Mesenchymal stem cell (in vitro differentiated cells and primary cell): ENCODE measurements at places on chromosomes 11 and 22.

GRCh38 chr22:29700900-29701154, 19.0 kb upstream of the CABP7 start:
- H3K4me3 ChIP-seq: no peak overlapping the region
- DNase-seq: no peak
- H3K36me3 ChIP-seq: peaks cover 30% of the 10 kb centered on the region
- peak overlapping the region; percentile 0 for H3K27ac ChIP-seq
- H3K4me1 ChIP-seq: peaks cover 51% of the 10 kb centered on the region

GRCh38 chr11:30174265-30175020, 56.4 kb upstream of the FSHB start:
- H3K36me3 ChIP-seq: no peaks in the 10 kb centered on the region
- no peaks in the 10 kb centered on the region for H3K4me1 ChIP-seq
- H3K4me3 ChIP-seq: no peak overlapping the region
- H3K27me3 ChIP-seq: no peaks in the 10 kb centered on the region

GRCh38 chr22:49008682-49009235, 818.9 kb downstream of the BRD1 start:
- H3K27ac ChIP-seq: no peak overlapping the region
- H3K4me1 ChIP-seq: no peaks in the 10 kb centered on the region
- DNase-seq: no peak
- no peak overlapping the region for H3K4me3 ChIP-seq
- H3K36me3 ChIP-seq: no peaks in the 10 kb centered on the region
- no peaks in the 10 kb centered on the region for H3K27me3 ChIP-seq

DNA sequence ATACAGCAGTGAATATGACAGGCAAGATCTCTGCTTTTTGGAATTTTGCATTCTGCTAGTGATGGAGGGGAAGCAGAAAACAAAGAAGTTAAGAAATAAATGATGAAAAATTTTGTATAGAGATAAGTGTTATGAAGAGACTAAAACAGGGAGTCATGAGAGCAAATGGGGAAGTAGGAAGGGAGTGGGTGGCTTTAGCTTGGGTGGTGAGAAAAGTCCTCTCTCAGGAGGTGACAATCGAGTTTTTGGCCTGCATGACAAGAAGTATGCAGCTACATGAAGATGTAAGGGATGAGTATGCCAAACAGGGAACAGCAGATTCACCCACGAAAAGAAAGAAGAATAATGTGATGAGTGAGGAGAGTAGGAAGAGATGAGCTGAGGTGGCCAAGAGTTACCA, 80.7 kb upstream of the MPPED2 start:
- no peaks in the 10 kb centered on the region for H3K36me3 ChIP-seq
- no peak overlapping the region for H3K27ac ChIP-seq

GRCh38 chr11:46738887-46739286, 19.9 kb downstream of the F2 start:
- no peak overlapping the region for H3K4me3 ChIP-seq
- H3K27ac ChIP-seq: no peak overlapping the region
- DNase-seq: no peak
- H3K27me3 ChIP-seq: no peaks in the 10 kb centered on the region

- peak overlapping the region; percentile 47 for H3K4me3 ChIP-seq
- peak overlapping the region; percentile 88 for H3K27ac ChIP-seq
- peaks cover 49% of the 10 kb centered on the region for H3K4me1 ChIP-seq
- DNase-seq: peak; percentile 90
These were observed 27.3 kb downstream of the ARHGEF17 start for GRCh38 chr11:73335204-73335923.

DNA sequence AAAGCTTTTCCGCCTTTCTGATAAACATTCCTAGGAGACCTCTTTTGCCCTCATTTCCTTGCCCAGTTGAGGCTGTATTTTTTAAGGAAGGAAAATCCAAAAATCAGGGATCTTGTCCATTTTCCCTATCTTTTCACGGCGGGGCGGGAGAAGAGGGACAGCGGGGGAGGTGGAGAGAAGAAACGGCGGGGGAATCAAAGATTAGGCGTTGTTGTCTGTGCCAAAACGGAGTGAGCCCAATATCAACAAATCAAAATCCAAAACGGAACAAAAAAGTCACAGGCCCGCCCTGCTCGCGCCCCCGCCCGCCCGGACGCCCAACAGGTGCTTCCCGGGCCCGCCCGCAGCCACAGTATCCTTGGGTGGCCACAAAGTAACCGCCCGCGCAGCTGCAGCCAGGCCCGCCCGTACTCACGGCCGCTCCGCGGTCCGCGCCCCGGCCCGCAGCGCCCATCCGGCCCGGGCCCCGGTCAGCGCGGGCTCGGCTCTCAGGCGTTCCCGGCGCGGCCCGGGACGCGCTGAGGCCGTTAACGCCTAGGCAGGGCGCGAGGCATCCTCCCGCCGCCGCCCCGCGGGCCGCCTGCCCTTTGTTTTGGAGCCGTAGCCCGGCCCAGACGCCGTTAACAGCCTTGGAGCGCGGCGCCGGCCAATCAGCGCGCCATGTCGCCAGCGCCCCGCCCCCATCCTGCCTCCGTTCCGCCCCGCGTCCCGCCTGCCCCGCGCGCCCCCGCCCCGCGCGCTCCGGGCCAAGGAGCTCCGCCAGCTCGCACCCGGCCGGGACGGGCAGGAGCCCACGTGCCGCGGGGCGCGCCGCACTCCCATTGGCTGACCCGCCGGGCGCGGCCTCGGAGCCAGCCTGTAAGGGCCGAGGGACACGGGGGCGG, at the start of gene YPEL1:
YPEL1 (minus strand) TSS at position 595 of the 884 bp plus-strand sequence. CDS start 25,050 bp downstream, outside the sequence.
- no peaks in the 10 kb centered on the region for H3K36me3 ChIP-seq
- no peak within 1 kb of the TSS for H3K27ac ChIP-seq
- H3K27me3 ChIP-seq: peaks cover 36% of the 10 kb centered on the region
- H3K4me3 ChIP-seq: peak within 1 kb of the TSS; percentile 77
- H3K4me1 ChIP-seq: peaks cover 10% of the 10 kb centered on the region

DNA sequence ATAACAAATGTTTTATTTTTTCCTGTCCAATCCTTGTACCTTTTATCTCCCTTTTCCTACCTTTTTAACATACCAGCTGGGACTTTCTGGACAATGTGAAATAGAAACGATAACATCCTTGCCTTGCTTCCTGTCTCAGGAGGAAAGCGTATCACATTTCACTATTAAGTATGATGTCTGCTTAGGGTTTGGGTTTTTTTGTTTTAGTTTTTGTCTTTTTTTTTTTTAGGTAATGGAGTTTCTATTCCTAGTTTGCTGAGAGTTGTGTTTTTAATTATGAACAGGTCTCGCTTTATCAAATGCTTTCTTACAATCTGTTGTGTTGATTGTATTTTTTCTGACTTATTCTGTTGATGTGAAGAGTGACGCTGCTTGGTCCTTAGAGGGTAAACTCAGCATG, 64.2 kb upstream of the KCNQ1OT1 start:
- no peak overlapping the region for H3K4me3 ChIP-seq
- H3K27me3 ChIP-seq: no peaks in the 10 kb centered on the region
- no peak overlapping the region for H3K27ac ChIP-seq
- DNase-seq: no peak

DNA sequence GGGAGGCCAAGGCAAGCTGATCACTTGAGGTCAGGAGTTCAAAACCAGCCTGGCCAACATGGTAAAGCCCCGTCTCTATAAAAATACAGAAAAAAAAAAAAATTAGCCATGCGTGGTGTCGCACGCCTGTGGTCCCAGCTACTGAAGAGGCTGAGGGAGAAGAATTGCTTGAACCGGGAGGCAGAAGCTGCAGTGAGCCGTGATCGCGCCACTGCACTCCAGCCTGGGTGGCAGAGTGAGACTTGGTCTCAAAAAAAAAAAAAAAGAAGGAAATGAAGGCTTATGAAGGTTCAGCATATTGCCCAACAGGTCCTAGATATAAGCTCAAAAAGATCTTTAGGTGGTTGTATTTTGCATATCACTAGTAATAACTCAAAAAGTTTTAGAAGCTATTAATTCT, 10.2 kb downstream of the ATL3 start:
- peaks cover 32% of the 10 kb centered on the region for H3K36me3 ChIP-seq
- no peak overlapping the region for H3K4me3 ChIP-seq
- no peak overlapping the region for H3K27ac ChIP-seq
- DNase-seq: no peak
- no peaks in the 10 kb centered on the region for H3K27me3 ChIP-seq

- H3K4me1 ChIP-seq: peaks cover 8% of the 10 kb centered on the region
- no peak overlapping the region for H3K4me3 ChIP-seq
- H3K27ac ChIP-seq: no peak overlapping the region
- no peaks in the 10 kb centered on the region for H3K27me3 ChIP-seq
- no peaks in the 10 kb centered on the region for H3K36me3 ChIP-seq
These were observed 5.8 kb upstream of the MIEF1 start for GRCh38 chr22:39496131-39496838.

DNA sequence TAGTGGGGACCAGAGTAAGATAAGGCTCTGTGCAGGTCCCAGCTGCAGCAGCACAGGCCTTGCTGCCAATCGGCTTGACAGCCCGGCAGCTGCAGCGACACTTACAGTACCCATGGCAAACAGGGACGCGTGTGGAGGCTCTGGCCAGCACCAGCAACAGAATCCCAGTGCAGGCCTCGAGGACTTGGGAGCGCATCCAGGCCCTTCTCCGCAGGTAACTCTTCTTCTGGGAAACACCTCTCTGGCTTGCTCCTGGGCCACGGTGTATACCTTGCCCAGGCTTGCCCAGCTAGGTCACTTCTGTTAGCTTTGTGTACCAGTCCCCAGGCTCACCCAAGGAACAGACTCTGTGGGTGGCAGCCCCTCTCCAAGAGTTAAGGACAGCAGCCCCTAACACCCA, 126.7 kb downstream of the CTTN start:
- no peak for DNase-seq
- no peak overlapping the region for H3K27ac ChIP-seq
- H3K4me1 ChIP-seq: peaks cover 32% of the 10 kb centered on the region
- H3K36me3 ChIP-seq: no peaks in the 10 kb centered on the region
- no peak overlapping the region for H3K4me3 ChIP-seq

- H3K36me3 ChIP-seq: no peaks in the 10 kb centered on the region
- no peaks in the 10 kb centered on the region for H3K27me3 ChIP-seq
- H3K27ac ChIP-seq: no peak overlapping the region
- H3K4me3 ChIP-seq: no peak overlapping the region
These were observed 1714.1 kb downstream of the LRRC4C start for GRCh38 chr11:39745401-39745800.

GRCh38 chr11:9210922-9211320, 54.2 kb downstream of the DENND5A start:
- peak; percentile 52 for DNase-seq
- peaks cover 7% of the 10 kb centered on the region for H3K36me3 ChIP-seq
- no peaks in the 10 kb centered on the region for H3K27me3 ChIP-seq

DNA sequence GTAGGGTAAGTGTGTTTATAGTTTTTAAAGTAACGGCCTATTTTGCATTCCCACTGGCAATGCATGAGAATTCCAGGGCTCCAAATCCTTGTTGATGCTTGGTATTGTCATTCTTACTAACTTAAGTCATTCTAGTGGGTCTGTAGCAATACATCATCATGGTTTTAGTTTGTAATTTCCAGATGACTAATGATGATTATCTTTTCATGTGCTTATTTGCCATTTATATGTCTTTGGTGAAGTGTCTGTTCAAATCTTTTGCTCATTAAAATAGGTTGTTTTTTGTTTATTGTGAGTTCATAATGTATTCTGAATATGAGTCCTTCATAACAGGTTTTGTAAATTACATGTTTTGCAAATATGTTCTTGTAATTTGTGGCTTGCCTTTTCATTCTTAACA, 31.2 kb downstream of the MTMR3 start:
- peaks cover 18% of the 10 kb centered on the region for H3K4me1 ChIP-seq
- H3K4me3 ChIP-seq: no peak overlapping the region
- no peaks in the 10 kb centered on the region for H3K36me3 ChIP-seq
- peak overlapping the region; percentile 82 for H3K27ac ChIP-seq
- DNase-seq: peak; percentile 87

DNA sequence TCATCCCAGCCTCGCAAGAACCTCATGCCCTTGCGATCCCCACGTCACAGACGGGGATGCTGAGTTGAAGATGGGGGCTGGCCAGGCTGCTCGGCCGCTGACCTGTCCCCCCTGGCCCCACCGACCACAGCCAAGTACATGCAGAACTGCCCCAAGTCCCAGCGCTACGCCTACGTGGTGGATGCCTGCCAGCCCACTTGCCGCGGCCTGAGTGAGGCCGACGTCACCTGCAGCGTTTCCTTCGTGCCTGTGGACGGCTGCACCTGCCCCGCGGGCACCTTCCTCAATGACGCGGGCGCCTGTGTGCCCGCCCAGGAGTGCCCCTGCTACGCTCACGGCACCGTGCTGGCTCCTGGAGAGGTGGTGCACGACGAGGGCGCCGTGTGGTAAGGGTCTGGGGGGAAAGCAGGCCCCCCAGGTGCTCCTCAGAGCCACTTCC, 10.0 kb downstream of the MUC5B start:
- no peaks in the 10 kb centered on the region for H3K27me3 ChIP-seq
- no peak overlapping the region for H3K27ac ChIP-seq
- no peak overlapping the region for H3K4me3 ChIP-seq
- H3K36me3 ChIP-seq: no peaks in the 10 kb centered on the region
- H3K4me1 ChIP-seq: no peaks in the 10 kb centered on the region
- DNase-seq: no peak

DNA sequence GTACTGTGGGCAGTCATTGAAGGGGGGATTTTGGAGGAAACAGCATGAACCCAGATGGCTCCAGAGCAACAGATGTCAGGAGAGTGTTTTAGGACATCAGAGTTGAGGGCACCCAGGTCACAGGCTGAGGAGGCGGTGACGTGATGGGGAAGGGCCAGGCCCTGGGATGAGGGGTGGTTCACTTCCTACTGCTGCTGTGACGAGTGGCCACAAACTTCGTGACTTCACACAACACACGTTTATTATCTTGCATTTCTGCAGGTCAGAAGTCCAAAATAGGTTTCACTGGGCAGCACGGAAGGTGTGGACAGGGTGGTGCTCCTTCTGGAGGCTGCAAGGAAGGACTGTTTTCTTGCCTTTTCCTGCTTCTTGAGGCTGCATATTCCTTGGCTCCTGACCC, 77.7 kb upstream of the RAB1B start:
- no peak overlapping the region for H3K27ac ChIP-seq
- H3K4me1 ChIP-seq: peaks cover 6% of the 10 kb centered on the region
- H3K27me3 ChIP-seq: no peaks in the 10 kb centered on the region
- no peak overlapping the region for H3K4me3 ChIP-seq

DNA sequence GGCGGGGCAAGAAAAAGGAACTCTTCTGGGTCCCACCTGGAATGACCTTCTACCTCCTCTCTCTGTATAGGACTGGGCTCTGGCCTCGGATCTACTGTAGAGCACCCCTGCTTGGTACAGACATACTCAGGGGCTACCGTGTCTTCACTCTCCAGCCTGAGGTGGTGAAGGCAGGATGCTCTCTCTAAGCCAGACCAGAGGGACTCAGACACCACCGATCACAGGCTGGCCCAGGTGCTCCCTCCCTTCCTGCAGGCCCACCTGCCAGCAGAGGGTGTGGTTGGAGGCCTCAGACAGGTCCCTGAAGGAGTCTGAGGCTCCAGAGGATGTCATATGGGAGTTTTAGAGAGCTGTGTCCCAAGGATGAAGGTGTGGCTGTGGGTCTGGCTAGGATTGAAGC, 4.1 kb downstream of the NHERF4 start:
- no peaks in the 10 kb centered on the region for H3K4me1 ChIP-seq
- H3K27me3 ChIP-seq: peaks cover 11% of the 10 kb centered on the region
- no peaks in the 10 kb centered on the region for H3K36me3 ChIP-seq
- H3K27ac ChIP-seq: no peak overlapping the region
- no peak overlapping the region for H3K4me3 ChIP-seq

- peak; percentile 50 for DNase-seq
- H3K36me3 ChIP-seq: no peaks in the 10 kb centered on the region
- no peak overlapping the region for H3K27ac ChIP-seq
- peaks cover 3% of the 10 kb centered on the region for H3K4me1 ChIP-seq
- H3K4me3 ChIP-seq: no peak overlapping the region
These were observed 53.4 kb upstream of the CCND1 start for GRCh38 chr11:69587454-69588090.
